ENCODE measurements at places on chromosomes 2 and 18.
A peak's percentile ranks its signal among the peaks of the same experiment; 100 is the strongest.

GRCh38 chr2:22579341-22579740 is 805.6 kb upstream of the KLHL29 start:
- DNase-seq, result no peak
- no peak overlapping the region for H3K4me3 ChIP-seq
- no peaks in the 10 kb centered on the region for H3K36me3 ChIP-seq
- H3K27ac ChIP-seq, result no peak overlapping the region

DNA sequence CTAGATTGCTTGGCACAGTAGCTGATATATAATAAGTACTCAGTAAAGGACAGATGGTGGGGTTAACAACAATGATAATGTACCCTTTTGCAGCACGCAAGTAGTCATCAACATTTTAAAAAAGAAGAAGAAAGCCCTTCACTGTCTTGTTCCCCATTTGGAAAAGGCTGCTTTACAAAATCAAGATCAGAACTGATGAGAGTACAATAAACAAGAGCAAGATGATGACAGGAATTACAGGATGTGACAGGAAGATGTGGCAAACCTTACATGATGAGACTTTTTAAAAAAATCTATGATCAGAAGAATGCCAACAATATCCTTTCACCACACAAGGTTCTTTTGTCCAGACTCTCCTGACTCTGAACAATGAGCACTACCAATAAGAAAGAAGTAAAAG is 9.1 kb downstream of the TYW5 start:
- H3K4me1 ChIP-seq, result peaks cover 17% of the 10 kb centered on the region
- H3K27ac ChIP-seq, result no peak overlapping the region
- peaks cover 2% of the 10 kb centered on the region for H3K36me3 ChIP-seq
- no peak for DNase-seq
- no peak overlapping the region for H3K4me3 ChIP-seq

DNA sequence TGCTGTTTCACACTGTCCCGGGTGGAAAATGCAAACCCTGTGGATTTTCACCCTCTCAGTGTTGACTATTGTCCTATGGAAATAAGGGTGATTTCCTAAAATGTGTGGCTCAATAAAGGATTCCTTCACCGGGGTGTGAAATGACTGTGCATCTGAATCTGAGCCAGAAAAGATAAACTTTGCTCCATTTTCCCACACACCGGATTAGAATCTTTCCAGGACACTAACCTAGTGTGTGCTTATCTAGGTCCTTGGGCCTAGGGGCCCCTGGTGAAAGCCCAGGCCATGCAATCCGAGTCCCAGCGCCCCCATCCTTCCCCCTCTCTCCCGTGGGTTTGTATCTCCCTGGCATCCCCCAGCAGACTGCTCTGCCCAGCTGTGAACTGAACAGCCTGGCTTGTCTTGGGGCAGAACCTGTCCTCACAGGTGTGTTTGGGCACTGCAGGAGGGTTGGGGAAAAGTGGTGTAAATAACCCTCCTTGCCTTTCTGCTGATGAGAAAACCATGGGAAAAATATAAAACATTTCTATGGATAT is 17.3 kb downstream of the KLHL29 start:
- H3K4me3 ChIP-seq, result no peak overlapping the region
- no peak for DNase-seq
- peaks cover 11% of the 10 kb centered on the region for H3K27me3 ChIP-seq
- H3K4me1 ChIP-seq, result peaks cover 2% of the 10 kb centered on the region

DNA sequence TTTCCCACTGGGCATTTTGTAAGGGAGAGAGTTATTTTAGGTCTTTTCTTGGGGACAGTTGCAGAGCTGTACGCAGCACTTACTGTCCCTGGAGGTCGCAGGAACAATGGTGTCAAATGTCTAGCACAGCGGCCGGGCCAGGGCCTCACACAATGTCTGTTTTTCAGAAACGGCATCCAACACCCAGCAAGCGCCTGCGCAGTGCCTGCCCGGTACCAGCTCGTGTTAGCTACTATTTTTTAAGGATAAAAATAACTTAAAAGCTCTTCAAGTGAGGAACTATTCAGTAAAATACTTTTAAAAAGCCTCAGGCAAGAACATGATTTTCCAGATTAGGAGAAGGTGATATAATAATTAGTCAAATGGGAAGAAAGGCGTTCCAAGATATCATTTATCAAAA is 90.0 kb downstream of the MBP start:
- DNase-seq, result no peak
- no peak overlapping the region for H3K27ac ChIP-seq
- no peaks in the 10 kb centered on the region for H3K27me3 ChIP-seq
- H3K4me3 ChIP-seq, result no peak overlapping the region
- peaks cover 29% of the 10 kb centered on the region for H3K4me1 ChIP-seq

DNA sequence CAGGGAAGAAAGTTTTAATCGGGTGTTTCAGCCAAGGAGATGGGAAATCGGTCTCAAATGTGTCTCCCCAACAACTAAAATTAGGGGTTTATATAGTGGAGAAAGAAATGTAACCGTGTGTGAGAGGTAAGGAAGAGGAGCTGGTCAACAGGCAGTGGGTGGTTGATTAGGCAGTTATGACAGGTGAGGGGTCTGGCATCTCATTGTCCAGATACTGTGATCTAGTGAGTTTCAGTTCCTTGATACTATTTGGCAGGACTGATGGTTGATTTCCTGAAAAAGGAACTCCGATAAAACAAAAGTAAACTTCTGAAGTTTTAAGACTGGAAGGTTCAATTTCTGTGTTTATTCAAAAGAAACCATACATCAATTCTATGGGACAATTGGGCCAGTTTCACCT is 197.9 kb downstream of the LPIN1 start:
- peaks cover 6% of the 10 kb centered on the region for H3K36me3 ChIP-seq
- H3K4me3 ChIP-seq, result no peak overlapping the region

GRCh38 chr2:44335806-44336538 is 25.3 kb downstream of the PREPL start:
- no peaks in the 10 kb centered on the region for H3K27me3 ChIP-seq
- H3K27ac ChIP-seq, result no peak overlapping the region
- peaks cover 17% of the 10 kb centered on the region for H3K36me3 ChIP-seq

DNA sequence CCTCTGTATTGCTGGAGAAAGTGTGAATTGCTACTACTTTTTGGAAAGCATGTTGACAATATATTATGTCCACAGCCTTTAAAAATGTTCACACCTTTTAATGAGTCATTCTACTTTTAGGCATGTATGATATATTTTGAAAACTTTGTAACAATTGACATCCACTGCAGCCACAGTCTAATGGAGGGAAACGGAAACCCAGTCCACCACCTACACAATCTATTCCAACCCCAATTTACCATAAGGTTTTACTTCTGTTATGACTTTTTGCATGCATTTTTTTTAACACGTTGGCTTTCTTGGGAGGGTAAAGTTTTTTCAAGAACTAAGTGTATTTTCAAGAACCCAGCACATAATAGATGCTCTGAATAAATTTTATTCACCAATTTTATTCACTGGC is 38.5 kb upstream of the ATP8B1 start:
- H3K27me3 ChIP-seq, result peaks cover 46% of the 10 kb centered on the region
- H3K4me3 ChIP-seq, result no peak overlapping the region
- H3K36me3 ChIP-seq, result peaks cover 6% of the 10 kb centered on the region

DNA sequence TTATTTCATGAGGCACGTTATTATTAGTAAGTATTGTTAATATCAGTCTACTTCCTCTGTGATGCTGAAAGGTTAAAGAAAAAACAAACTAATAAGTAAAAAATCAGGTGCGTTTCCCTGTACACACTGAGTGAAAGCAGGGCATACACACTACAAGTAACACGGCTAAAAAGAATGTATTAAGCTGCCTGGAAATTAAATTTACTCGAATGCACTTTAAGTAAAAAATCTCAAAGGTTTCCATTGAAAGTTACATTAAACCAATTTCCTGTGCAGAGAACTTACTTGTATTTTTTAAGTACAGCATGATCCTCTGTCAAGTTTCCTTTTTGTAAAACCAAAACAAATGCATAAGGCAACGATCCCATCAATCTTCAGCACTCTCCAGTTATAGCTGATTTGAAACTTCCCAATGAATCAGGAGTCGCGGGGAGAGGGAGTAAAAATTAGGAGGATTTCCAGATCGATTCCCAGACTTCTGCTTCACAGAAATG is 633 bp downstream of the BCL2 start:
- DNase-seq, result no peak
- peak overlapping the region; percentile 95 for H3K27ac ChIP-seq
- H3K4me1 ChIP-seq, result peaks cover 47% of the 10 kb centered on the region
- H3K4me3 ChIP-seq, result peak overlapping the region; percentile 100

DNA sequence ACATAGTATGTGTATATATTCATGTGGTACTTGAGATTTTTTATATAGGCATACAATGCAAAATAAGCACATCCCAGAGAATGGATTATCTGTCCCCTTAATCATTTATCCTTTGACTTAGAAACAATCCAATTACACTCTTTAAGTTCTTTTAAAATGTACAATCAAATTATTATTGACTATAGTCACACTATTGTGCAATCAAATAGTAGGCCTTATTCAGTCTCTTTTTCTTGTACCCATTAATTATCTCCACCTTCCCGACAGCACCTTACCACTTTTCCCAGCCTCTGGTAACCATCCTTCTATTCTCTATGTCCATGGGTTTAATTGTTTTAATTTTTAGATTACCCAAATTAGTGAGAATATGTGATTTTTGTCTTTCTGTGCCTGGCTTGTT is 914.1 kb downstream of the CCDC85A start:
- H3K36me3 ChIP-seq, result no peaks in the 10 kb centered on the region
- no peak for DNase-seq
- no peak overlapping the region for H3K27ac ChIP-seq
- H3K27me3 ChIP-seq, result no peaks in the 10 kb centered on the region
- H3K4me1 ChIP-seq, result no peaks in the 10 kb centered on the region

DNA sequence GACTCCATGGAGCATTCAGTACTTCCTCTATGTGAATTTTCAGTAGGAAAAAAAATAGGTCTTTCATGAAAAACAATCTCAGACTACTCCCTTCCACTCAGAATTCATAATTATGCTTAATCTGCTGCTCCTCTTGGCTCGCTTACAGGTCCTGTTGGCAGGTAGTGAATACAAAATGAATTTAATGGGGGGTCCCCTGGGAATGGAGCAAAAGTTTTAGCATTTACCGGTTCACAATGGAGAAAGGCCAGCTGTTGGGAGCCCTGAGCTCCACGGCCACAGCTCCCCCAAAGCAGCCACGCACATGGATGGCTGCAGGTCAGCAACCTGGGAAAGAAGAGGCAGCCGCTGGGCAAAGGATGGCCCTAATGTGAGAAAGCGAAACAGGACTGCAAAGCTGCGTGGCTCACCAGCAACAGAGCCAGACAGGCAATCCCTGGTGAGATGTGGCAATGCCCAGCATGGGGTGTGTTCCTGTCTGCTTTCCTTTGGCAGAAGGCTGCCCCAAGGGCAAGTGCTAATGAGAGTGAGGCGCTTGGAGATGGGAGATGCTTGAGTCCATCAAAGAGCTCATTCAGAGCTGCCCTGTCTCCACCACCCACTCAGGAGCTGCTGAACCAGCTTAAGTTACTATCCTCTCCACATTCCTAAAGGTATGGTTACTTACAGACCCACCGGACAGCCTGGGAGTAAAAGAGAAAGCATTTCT is 447.4 kb downstream of the EPHA4 start:
- H3K27me3 ChIP-seq, result peaks cover 6% of the 10 kb centered on the region
- no peak for DNase-seq
- no peaks in the 10 kb centered on the region for H3K36me3 ChIP-seq
- no peaks in the 10 kb centered on the region for H3K4me1 ChIP-seq
- H3K4me3 ChIP-seq, result no peak overlapping the region

DNA sequence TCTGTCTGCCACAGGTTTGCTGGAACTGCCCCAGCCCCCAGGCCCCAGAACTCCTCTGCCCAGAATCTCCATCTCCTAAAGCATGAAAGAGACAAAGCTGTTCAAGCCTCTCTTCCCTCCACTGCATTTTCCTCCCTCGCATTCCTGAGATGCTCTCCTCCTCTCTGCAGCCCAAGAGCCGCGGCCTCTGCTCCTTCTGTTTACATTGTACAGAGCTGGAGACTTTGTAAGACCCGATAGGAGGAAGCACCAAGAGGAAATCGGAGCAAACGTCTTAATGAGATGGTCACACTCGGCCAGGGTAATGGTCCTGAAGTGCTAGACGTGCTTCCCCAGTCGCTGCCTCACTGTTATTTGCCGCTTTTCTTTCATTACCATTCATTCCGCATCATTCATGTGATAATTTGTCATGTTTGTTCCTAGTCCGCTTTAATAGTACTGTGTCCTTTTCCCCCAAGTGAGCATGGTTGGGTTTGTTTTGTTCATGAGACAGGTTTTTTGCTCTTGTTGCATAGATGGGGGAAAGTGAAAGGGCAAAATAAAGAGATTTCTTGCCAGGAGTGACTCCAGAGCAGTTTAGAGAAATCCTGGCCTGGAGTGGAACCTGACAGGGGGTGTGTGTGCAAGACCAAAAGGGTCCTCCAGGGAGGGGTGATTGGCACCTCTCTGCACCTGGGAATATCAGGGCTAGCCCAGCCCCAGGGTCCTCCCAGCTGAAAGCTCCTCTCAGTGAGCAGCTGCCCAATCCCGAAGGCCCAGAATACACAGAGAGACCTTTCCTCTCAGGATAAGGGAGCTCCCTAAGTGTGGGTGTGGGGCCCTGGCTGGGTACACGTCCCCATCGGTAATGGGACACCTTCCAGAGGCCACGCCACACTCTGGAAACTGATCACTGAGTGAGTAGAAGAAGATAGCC is 44.9 kb upstream of the ID2 start:
- H3K36me3 ChIP-seq, result no peaks in the 10 kb centered on the region
- DNase-seq, result no peak
- H3K4me1 ChIP-seq, result peaks cover 15% of the 10 kb centered on the region
- H3K27ac ChIP-seq, result no peak overlapping the region

- no peaks in the 10 kb centered on the region for H3K36me3 ChIP-seq
- no peak for DNase-seq
- H3K4me1 ChIP-seq, result no peaks in the 10 kb centered on the region
- peaks cover 32% of the 10 kb centered on the region for H3K27me3 ChIP-seq
- no peak overlapping the region for H3K4me3 ChIP-seq
These were observed 59.1 kb upstream of the DAPL1 start for GRCh38 chr2:158735822-158736580.

DNA sequence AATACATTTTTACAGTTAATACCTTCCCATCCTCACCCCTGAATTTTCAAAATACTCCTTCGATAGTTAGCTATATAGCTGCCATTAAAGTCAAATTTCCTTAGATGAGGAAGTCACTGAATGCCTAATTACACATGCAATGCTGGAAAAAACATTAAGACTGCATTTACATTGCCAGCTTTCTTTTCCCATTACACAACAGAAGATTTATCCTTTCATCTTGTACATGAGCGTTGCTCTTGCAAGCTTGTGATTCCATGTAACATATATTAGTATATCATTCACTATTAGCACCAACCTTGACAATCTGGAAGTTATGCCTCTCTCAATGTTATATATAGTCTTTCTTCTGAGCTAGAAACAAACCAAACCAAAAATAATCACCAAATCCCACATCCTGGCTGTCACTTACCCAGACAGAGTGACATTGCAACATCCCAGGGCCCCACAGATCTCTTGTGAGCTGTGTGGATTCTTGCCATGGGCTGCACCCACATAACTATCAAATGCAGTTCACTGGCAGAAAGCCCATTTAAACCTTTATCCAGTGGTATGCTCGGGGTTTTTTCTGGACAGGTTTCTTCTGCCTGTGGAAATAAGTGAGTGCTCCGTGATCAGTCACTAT is 79.2 kb upstream of the PAPOLG start:
- no peak for DNase-seq
- H3K4me1 ChIP-seq, result no peaks in the 10 kb centered on the region
- H3K4me3 ChIP-seq, result no peak overlapping the region
- peaks cover 33% of the 10 kb centered on the region for H3K27me3 ChIP-seq
- no peak overlapping the region for H3K27ac ChIP-seq
- no peaks in the 10 kb centered on the region for H3K36me3 ChIP-seq
